Aortic smooth muscle cell (primary cell): ENCODE measurements at places on chromosomes 3 and 15. TPM values are rescaled to one million over a fixed set of nuclear protein-coding genes. Genes with fewer than 3 reads are reported as not detected.

Gene LYZL4
- total RNA-seq: not detected in 2 replicates

Gene ACKR2
- 0.06 and 0.26 TPM in 2 replicates for total RNA-seq

Gene CNTN3
- total RNA-seq: 3.4 and 14.7 TPM in 2 replicates

Gene MCF2L2
- 0.31 and 2.4 TPM in 2 replicates for total RNA-seq

Gene AHSG
- total RNA-seq: not detected in 2 replicates

Gene PRICKLE2
- total RNA-seq: 20.2 and 21.8 TPM in 2 replicates

Gene PRSS50
- total RNA-seq: not detected in 2 replicates

Gene AADAC
- total RNA-seq: 10.6 and 48.2 TPM in 2 replicates

Gene MUC13
- not detected in 2 replicates for total RNA-seq

Gene CAND2
- 2.9 and 4.1 TPM in 2 replicates for total RNA-seq

Gene GOLGA8G
- not detected in 2 replicates for total RNA-seq

Gene CPNE9
- not detected in 2 replicates for total RNA-seq

Gene CFAP91
- total RNA-seq: 0.68 and 0.79 TPM in 2 replicates

Gene CISH
- 0.53 and 0.68 TPM in 2 replicates for total RNA-seq

Gene TMEM108
- total RNA-seq: not detected in 2 replicates

Gene CSPG5
- under 0.01 and 0.25 TPM in 2 replicates for total RNA-seq

Gene ZNF501
- total RNA-seq: 6.1 and 7.3 TPM in 2 replicates

Gene GOLGA8R
- total RNA-seq: 3.4 and 3.6 TPM in 2 replicates

Gene CCDC39
- total RNA-seq: under 0.01 and 0.12 TPM in 2 replicates

Gene DAZL
- total RNA-seq: not detected in 2 replicates
